Stimulated activated naive CD8-positive, alpha-beta T cell treated with anti-CD3 and anti-CD28 coated beads, Interleukin-15, amount 100 ng/mL, for 72 hours (primary cell): ENCODE measurements at places on chromosomes 2 and 18.

GRCh38 chr18:38198956-38199355 lies 633.4 kb upstream of the CELF4 start:
- no peak for DNase-seq

DNA sequence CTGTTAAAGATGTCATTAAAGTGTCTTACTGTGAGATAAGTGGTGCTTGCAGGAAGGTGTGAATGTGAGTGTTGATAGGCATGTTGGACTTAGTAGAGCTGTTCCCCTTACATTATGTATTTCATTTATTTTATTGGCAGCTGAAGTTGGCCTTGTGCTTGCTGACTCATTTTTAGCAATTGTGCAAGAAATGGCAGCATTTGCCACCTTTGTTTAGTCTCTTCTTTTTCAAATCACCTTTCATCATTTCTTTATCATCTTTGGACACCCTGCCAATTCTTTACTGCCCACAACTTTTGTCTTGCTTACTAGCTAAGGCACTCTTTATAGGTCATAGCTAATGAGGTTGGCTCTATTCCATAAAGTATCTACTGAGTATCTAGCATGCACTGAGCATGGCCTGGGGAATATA lies 130.3 kb upstream of the LYPD6 start:
- no peak for DNase-seq

GRCh38 chr2:171835386-171835785 lies 58.7 kb downstream of the SLC25A12 start:
- no peak for DNase-seq

- DNase-seq: no peak
Measured at GRCh38 chr18:48037481-48038271, 107.2 kb upstream of the SMAD2 start.

DNA sequence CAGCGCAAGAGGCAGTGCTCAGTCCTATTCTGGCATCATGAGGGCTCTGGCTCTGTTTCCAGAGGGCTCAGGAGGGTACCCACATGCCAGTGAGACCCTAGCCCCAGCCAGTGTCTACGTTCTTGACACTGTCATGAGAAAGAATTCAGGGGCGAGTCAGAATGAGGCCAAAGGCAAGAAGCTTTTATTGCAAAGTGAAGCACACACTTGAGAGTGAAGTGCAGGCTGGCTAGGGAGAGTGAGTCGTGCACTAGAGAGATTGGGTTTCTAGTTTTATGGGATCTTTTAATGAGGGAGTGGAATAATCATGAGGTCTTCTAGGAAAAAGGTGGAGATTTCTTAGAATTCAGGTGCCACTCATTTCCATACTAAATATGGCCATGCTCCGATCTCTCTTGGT lies 164.1 kb downstream of the DCDC2C start:
- DNase-seq: no peak

GRCh38 chr18:7523772-7524171 lies 43.3 kb upstream of the PTPRM start:
- no peak for DNase-seq

DNA sequence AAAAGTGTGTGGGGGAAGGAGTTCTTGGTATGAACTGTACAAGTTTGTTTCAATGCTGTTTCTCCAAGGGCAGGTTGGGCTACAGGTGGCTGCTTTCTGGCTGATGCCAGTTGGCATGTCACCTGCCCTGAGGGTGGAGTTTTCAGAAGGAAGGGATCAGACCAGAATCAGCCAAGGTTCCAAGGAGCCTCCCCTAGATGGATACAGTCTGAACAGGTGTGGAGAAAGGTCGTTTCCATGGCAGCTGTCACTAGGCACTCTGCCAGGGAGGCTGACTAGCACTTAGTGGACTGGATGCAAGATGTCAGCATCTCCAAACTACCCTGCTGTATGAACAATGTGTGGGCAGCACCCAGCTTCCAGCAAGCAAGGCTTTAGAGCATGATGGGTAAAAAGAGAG lies 444.4 kb upstream of the HNRNPA3 start:
- no peak for DNase-seq

DNA sequence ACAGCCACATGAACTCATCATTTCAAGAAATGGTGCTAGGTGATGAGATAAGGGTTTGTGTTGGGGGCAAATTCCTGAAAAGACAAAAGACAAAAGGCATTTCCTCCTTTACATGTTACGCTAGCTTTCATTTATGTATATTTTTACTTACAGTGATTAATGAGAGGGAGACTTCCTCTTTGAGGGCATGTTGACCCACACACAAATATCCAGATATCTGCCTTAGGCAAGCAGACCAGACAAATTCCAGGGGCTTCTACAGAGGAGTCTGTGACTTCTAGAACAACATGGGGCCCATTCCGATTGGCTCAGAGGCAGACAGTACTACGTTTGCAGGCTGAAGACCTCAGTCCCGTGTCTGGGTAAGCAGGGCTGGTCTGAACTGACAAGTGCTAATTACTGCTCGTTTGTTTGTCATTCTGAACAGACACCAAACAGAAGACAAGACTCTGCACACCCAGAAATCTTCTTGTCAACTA lies 74.8 kb upstream of the ST6GAL2 start:
- DNase-seq: no peak

DNA sequence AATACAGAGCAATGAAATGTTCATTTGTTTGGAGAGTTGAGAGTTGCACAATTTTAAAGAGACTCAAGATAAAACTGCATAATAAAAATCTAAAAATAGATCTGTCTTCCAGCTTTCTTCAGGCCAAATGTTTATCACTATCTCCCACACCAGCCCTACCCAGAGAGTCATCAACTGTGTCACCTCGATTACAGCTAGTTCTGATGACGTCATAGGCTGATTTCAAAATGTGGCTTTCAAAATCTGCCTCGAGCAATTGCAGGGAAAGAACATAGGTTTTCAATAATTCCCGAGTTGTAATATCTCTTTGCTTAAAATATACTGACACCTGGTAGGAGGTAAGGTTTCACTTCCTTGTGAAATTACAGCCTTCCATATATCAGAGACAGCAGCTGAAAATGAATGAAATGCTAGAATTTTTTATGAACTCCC lies 677.6 kb upstream of the ID2 start:
- DNase-seq: no peak

- no peak for DNase-seq
Measured at GRCh38 chr2:190974629-190975361, 39.2 kb downstream of the STAT1 start.

DNA sequence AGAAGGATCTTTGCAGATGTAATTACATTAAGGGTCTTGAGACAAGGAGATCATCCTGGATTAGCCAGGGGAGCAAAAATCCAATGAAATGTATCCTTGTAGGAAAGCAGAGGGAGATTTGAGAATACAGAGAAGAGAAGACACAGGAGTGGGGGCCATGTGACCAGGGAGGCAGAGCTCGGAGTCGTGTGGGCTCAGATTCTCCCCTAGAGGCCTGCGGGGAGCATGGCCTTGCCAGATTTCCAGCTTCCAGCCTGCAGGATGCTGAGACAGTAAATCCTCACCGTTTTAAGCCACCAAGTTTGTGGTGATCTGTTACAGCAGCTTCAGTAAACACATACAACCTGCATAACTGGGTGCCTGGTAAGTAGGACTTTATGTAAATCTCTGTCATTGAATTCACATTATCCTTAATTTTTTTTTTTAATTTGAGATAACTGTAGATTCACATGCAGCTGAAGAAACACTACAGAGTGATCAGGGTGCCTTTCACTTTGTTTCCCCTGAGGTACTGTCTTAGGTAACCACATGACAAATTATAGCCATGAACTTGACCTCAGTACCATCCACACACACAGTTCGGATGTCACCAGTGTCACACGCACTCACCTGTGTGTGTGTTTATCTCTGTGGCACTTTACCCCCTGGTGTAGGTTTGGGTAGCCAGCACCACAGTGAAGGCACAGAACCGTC lies 138.4 kb upstream of the HDAC4 start:
- no peak for DNase-seq

DNA sequence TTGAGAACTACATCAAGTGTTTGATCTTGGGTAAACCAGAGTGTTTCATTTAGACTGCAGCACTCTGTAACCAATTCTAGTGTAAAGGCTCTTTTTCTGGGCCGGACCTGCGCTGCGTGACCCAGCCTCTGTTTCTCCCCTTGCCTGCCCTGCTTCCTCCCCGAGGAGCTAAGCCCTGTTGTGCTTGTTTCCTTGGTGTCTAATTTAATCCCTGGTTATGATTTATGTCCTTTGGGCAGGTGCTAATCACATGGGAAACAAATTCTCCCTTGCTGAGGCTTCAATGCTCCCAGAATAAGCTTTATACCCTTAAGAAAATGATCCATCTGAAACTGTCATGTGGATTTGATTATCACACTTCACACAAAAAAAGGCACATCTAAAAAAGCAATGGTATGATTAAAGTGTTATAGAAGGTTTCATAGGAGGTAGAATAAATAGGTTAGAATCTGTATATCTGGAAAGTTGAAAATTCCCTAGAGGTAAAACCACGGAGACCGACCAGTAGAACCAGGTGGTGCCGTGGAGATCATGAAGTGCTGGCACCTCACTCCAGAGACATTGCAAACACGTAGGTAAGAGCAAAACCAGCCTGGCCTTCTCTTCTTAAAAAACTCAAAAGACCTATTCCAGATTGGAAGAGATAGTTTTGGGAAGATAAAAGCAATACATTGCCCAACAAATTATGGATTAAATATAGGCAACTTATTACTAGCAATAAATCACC lies 31.0 kb upstream of the SLC9A2 start:
- DNase-seq: no peak

GRCh38 chr18:35158728-35159450 lies 81.9 kb upstream of the ZNF397 start:
- DNase-seq: peak; percentile 12

DNA sequence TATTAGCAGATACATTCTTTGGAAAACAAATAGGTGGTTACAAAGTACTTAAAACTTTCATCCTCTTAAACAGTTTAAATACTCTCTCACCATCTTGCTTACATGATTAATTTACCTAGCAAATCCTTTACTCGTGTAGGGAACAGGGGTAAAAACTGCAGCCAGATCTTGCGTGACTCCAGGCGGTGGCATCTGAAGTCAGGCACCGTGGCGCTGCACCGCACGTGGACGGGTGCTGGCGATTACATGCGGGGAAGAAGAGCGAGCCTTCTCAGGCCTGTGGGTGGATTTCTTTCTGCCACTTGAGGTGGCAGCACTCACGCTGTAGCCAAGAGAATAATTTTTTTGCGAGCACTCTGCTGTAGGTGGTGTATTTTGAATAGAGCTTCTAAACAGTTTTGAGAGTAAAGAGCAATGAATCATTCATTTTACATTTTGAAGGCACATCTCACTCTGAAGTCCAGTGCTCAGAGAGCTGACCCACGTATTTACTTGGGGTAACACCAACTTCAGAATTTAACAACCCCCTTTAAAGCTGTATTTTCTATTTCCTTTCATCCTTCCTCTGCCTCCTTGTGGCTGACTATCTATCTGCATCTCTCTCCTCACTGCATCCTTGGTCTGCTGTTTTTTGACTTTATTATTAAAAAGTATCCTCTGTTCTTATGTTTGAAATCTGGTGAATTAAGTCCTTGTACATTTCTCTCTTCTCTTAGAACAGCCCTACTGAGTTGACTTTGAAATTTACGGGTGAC lies 68.9 kb downstream of the EPAS1 start:
- no peak for DNase-seq
